ENCODE measurements at places on chromosomes 6 and 20.

DNA sequence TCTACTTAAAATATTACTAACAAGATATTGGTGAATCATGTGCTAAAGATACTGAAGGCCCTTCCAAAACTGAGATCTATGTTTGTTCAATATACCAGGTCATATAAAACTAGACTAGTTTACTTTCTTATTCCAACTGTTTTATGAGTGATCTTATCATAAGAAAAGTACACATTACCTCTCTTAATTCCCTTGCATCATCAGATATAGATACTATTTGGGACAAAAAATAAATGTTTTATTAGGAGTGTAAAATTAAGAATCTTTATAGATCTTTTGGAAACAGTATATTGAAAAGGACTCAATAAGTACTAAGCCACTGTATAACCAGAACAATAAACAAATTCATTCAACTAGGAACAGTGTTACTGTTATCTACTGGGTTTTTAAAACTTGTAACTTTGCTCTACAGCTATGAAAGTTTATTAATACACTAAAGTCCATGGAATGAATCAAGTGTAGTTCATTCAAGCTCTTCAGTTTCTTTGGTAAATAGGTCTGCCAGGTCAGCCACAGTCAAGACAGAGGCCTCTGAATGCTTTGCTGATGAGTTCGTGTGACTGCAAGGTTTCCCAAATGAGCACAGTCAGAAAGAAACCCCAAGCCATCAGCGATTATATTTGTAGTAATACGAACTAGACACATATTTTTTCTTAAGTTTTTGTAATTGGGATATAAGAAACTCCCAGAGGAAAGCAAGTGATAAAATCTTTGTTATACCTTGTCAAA lies 71.8 kb upstream of the FBXO30 start:
- DNase-seq = no peak

DNA sequence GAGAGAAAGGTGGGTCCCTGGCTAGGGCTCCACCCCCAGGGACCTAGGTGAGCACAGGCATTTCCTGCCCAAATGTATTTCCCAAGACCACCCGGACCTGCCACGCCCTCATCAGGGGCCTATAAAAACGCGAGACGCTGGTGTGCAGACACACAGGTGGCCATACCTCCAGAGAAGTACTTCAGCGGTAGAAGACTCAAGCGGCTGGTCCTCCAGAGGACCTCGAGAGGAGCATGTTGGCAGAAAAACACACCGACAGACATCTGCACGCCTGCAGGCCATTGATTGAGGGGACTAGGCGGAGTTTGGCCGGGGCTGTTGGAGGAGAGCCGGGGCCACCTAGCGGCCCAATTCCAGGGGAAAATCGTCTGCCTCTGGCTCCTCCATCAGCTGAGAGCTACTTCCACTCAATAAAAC lies 695.8 kb upstream of the MMS22L start:
- DNase-seq = no peak

DNA sequence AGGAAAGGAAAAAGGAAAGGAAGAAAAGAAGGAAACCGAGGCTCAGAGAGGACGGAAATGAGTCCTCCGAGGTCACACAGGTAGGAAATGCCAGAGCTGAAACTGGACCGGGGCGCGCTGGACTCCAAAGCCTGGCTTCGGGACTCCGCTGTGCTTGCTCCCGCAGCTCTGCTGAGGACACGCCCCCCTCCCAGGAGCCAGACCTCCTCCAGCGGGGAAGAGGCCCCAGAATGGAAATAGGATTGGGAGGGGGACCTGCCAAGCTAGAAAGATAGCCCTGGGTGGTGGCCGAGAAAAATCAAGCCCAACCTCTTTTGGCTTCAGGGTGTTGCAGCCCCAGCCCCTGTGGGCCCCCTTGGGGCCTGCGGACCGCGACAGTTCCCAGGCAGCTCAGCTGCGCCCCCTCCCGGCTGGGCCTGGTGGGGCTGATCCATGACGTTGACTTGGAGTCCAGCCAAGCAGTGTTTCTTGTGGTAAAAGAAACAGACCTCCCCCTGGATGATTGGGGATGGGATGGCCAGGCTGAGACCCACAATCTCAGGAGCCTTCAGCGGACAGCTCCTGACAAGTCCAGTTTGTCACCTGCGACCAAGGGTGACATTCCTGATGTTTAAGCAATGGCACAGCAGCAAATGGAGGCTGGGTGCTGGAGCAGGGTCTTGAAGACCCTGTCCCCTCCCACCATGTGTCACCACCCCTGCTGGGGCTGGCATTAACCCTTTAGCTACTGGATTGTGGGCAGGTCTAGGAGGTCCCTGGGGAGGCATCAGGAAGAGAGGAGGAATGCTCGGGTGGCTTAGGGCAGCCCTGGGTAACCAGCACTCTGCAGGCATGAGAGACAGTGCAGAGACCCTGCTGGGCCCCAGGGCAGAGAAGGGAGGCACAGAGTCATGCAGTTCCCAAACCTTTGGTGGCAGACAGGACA lies 55.4 kb downstream of the RIPOR3 start:
- peak; percentile 44 for DNase-seq

GRCh38 chr6:145829102-145829501 lies 14.5 kb upstream of the FBXO30 start:
- DNase-seq = no peak

DNA sequence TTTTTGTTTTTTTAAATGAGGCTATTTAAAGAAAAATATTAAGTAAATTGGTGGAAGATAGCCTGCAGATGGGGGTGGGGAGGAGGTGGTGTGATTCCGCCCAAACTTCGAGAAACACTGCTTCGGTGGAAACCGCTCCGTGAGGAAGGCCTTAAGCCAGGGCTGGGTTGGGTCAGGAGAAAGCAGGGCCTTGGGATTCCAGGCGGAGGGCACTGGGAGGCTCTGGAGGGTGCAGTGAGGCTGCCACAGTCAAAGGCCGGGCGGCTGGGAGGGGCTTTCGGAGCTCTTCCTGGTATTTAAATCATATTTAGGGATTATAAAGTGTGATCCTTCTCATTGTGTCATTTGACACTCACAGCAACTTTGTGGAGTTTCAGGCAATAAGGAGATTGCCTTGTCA lies 22.2 kb upstream of the SCRT2 start:
- DNase-seq = no peak

DNA sequence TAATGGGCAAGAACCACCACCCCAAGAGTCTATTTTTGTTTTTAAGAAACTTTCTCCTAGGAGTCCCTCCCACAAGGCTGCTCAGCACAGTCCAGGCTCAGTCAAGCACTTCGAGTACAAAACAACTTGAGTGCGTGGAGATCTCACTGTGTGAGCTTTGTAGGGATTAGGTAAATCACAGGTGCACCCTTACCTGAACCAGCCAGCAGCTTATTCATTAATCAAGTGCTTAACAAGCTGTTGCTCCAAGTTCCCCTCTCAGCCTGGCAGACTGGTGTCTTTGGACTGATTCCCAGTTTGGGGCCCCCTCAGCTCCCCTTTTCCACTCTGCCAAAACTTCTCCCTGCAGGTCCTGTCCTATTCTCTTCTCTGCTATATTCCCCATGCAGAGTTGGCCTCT lies 133.1 kb downstream of the LY86 start:
- DNase-seq = no peak

DNA sequence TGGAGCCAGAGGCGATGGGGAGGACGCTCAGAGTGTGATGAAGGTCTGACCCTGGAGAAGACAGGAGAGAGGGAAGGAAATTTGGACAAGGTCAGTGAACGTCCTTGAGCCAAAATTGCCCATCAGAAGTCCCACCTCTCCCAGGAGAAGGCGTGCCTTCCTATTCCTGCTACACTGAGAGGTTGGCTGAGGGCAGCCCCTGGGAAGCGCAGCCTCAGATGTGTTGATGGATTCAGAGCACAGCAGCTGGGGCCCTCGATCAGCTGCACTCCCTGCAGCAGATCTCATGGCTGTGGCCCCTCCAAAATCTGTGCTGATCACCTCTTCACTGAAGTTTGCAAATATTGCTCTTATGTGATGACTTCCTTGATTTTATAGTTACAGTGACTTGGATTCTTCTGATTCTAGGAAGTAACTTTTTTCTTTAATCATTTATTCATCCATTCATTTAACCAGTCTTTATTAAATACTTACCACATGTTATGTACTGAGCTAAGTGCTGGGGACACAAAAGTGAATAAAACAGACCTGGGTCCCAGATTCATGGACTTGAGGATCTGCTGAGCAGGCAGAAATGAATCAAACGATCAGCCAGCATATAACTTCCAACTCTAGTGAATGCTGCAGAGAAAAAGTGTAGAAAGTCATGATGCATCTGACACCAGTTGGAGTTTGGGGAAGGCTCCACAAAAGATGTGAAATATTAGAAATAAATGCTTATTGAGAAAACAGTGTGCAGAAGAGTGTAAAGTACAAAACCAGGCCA lies 69.6 kb upstream of the ARMC2 start:
- DNase-seq = no peak

DNA sequence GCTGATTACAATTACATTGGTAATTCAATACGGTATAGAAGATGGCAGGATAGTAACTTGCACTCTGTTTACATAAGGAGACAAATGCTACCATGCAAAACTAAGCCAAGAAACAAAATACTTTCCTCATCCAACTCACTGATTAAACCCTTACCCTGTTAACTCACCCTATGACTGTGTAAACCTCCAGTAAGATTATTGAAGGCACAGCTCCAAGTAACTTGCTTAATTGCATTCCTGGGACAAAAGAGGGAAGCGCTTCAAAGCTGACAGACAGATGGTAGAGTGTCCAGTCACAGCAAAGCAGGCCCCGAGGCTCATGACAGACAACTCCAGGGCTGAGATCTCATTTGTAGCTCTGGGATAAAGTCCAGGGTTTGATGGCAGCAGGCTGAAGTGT lies 6.9 kb upstream of the KIF16B start:
- no peak for DNase-seq
